Glutamatergic neuron (in vitro differentiated cells): ENCODE measurements at places on chromosomes 7 and 10. TPM values are rescaled to one million over a fixed set of nuclear protein-coding genes. Genes with fewer than 3 reads are reported as not detected.

GRCh38 chr7:93265220-93265619 lies 33.1 kb downstream of the VPS50 start:
- DNase-seq: no peak

GRCh38 chr10:113617086-113617485 lies 46.8 kb downstream of the NRAP start:
- no peak for DNase-seq

GRCh38 chr10:6918305-6918704 lies 338.2 kb upstream of the PRKCQ start:
- peak; percentile 62 for DNase-seq

GRCh38 chr10:8296090-8296733 lies 241.7 kb downstream of the GATA3 start:
- no peak for DNase-seq

GRCh38 chr7:23022258-23022769 lies 8.4 kb upstream of the HYCC1 start:
- no peak for DNase-seq

DNA sequence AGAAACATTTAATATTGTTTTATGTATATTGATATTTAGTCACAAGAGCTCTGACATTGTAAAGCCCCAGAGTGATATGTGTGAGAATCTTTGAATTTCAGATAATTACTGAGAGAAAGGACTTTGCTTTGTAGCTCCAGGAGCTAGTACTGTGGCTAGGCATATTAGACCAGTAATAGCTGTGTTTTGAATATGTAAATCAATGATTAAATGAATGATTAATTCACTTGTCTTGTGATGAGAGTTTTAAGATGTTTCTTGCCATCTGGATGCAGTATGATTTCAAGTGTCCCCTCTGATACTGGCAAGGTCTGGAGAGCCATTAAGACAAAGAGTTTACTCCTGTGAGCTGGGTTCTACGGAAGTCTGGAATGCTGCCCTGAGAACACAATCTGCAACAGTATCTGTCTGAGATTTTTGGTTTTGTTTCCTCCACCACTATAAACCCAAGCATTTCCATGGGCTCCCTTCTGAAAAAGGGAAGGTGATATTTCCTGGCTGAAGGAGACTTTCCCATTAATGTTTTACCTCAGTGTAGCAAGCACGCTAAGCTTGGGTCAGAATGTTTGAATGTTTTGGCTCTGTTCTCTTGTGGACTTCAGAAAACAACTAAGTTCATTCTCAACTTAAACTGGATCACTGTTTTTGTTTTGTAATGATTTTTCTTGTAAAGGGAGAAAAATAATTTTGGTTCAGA lies 61.3 kb upstream of the BICC1 start:
- DNase-seq: no peak

DNA sequence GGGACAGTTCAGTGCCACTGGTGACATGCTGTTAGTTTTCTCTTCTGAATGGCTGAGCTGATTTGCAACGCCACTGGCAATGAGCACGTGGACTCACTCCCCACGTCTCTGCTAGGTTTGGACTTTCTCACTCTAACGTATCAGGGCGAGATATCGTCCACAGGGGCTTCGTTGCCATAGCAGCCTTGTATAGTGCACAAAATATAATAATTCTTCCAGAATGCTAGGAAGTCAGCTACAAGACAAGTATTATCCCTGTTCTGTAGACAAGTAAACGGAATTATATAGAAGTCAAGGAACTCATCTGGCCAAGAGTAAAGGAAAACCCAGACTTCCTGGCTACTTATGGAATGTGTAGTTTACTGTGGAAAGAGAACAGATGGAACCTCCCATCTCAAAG lies 226.8 kb downstream of the ARHGAP21 start:
- no peak for DNase-seq

- DNase-seq: no peak
These were observed 44.7 kb downstream of the DNAJC12 start for GRCh38 chr10:67793313-67793712.

GRCh38 chr7:107398161-107398560 lies 71.7 kb upstream of the GPR22 start:
- DNase-seq: no peak

DNA sequence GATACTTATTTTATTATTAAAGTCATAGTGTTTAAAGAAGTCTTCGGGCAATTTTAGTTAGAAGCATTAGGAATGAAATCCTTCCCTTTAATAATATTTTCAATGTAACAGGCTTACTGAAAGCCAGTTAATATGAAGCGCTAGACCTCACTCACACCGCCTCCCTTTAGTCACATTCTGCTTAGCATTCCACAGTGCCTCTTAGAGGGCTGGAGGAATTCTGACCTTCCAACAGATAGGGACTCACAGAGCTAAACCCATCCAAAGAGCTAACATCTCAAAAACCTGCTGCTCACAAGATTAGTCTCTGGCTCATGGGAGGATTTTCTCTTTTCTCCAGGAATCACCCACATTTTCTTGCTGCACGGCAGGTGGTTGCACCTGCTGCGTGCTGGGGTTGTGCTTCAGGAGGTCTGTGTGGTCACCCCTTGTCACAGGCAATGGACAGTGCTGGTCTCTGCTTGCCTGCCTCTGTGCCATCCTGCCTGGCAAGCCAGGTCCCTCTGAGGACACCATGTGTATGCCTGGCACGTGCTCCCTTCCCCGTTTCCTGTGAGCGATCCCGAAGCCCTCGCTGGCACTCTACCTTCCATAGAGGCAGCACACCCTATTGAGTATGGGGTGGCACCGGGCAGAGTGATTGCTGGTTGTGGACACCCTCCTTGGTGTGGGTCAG lies 91.8 kb downstream of the KLF6 start:
- no peak for DNase-seq

Gene MGAM2
- total RNA-seq: not detected

Gene AOAH
- total RNA-seq: not detected

Gene MOGAT3
- total RNA-seq: not detected

Gene CALHM3
- total RNA-seq: not detected

Gene ZNF365
- 0.76 TPM for total RNA-seq

Gene ABHD11
- total RNA-seq: 13.9 TPM
